Astrocyte (in vitro differentiated cells and primary cell): ENCODE measurements at places on chromosomes 5 and 9.
A peak's percentile ranks its signal among the peaks of the same experiment; 100 is the strongest.

- DNase-seq = no peak
Observed at GRCh38 chr5:149206524-149207141, 65.0 kb upstream of the AFAP1L1 start.

DNA sequence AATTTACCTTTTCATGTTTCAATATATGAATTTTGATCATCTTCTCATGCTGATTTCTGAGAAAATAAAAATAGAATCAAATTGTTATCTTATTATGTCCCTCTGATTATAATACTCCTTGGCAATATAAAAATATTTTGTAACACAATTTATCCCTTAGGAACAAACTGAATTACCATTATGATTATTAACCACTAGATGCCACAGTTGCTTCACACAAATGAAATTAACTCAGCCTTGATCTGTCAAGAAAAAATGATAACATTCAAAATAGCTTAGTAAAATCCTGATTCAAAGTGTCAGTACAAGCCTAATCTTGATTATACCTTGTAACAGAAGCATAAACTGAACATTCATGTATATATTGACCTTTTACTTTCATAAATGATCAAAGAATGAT is 4.8 kb upstream of the CHSY3 start:
- DNase-seq = no peak

- DNase-seq = peak; percentile 100
Observed at GRCh38 chr5:54700986-54701578, 183.5 kb downstream of the SNX18 start.

GRCh38 chr5:180172447-180173197 is 36.4 kb downstream of the RASGEF1C start:
- no peak for DNase-seq

GRCh38 chr5:73821003-73821402 is 195.0 kb downstream of the ARHGEF28 start:
- DNase-seq = peak; percentile 45

DNA sequence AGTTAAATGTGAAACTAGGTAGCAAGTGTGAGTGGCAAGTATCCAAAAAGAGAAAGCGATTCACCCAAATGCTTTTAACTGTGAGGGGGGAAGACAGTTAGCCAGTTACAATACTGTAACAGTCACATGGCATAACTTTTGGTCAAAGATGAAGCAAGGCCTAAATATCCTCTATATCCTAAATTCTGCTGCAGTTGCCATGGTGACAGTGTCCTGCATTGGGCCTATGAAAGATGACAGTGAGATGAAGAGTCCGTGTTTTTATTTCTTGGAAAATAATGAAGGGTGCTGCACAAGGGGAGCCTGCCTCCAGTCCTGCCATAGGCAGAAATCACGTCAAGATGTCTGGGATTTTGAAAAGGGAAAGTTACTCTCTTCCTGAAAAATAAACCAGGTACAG is 534.6 kb downstream of the NTRK2 start:
- no peak for DNase-seq
